ENCODE measurements at places on chromosomes 11 and 22.

- DNase-seq: no peak
These were observed 43.4 kb upstream of the SYN3 start for GRCh38 chr22:33101550-33101949.

DNA sequence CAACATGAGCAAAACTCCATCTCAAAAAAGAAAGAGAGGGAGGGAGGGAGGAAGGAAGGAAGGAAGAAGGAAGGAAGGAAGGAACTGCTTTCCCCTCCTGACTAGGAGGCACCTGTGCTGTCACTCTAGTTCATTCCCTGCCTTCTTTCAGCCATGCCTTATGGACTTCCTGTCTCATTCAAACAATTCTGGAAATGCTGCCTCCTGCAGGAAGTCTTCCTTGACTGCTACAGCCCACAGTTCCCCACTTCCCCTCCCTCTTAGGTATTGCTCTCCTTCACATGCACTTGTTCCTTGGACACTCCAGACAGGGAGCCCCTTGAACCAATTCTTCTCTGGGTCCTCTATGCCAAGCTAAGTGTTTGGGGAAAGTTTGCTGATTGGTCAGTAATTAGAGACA is 31.6 kb upstream of the WNT11 start:
- DNase-seq: no peak

GRCh38 chr11:130180491-130180890 is 20.9 kb downstream of the ST14 start:
- DNase-seq: no peak

- no peak for DNase-seq
These were observed 100.3 kb upstream of the TEAD1 start for GRCh38 chr11:12573707-12574485.

GRCh38 chr11:74002832-74003231 is 6.1 kb downstream of the UCP3 start:
- peak; percentile 28 for DNase-seq

DNA sequence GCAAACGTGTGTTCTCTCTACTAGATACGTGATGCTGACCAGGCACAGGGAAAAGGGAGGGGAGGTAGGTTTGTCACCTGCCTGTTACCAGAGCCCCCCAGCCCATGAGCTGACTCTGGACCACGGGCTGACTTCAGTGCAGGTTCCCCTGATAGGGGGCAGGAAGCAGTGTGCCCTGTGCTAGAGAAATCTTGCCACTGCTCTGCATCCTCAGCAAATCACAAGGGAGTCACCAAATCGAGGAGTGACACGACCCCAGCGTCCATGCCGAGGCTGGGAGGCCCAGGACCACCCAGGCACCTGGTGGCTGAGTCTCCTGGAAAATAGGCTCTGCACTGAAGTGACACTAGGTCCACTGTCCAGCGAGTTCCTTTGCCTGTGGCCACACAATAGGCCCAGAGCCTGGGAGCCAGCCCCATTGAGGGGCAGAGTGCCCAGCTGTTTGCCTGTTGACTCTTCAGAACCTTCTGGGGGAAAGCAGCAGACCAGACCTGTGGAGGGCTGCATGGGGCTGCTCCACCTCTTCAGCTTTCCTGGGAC is 99.3 kb downstream of the CTTN start:
- DNase-seq: no peak

GRCh38 chr22:38631724-38632123 is 24.5 kb downstream of the FAM227A start:
- no peak for DNase-seq

DNA sequence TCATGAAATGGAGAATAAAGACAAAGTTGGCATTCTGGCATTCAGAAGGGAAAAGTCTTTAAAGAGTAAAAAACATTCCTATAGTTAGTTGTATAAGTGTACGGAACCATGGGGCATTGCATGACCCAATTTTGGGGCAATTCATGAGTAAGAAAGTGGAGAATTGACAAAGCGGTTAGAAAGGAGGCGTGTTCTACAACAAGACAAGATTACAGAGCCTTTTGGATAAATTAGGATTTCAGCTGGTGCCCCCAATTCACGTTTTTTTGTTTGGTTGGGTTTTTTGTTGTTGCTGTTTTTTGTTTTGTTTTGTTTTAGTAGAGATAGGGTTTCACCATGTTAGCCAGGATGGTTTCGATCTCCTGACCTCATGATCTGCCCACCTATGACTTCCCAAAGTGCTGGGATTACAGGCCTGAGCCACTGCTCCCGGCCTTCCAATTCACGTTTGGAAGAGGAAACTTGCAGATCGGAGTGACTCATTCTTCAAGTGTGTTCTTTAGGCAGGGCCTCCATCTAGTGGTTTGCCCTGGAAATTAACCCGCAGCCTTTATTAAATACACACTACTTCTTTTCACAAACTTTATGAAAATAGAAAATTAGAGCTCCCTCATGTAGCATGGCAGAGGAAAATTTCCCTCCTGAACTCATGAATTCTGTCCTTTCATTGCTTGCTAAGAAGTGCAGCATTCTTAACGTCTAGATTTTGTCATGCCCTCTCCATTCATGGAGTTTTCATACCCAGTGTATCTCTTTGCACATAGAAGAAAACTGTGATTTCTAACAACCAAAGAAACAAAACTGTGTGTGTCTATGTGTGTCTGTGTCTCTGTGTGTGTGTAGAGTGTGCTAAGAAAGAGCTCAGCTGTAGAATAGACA is 118.1 kb downstream of the BBOX1 start:
- no peak for DNase-seq

DNA sequence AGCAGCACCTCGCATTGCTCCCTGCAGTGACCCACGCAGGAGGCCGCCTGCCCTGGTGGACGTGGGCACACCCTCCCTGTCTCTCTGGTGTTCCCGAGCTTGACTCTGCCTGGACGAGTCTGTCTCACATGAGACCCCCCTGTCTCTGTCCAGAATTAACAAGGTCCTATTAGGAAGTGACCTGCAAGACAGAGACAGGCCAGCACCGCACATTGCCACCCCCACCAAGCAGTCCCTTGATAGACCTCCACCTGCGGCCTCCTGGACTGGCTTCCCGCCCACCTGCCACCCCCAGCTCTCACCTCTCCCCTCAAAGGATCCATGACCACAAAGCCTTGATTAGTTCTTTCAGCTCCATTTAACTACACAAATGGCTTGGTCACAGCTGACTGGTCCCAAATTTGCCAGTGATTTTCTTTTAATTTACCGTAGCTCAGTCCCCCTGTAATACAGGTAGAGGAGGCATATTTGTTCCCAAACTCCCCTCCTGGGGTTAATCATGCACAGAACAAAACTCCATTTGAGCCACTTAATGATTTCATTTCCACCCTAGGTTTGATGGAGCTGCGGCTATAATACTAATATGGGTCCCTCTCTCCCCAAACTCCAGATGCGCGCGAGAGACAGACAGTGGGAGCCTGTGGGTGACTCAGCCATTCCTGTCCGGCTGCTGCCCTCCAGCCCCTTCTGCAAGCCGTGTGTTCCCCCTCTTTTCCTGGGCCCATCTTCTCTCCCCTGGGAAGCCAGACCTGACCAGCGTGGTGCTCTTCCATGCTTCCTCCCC is 11.2 kb downstream of the SPATA19 start:
- no peak for DNase-seq

DNA sequence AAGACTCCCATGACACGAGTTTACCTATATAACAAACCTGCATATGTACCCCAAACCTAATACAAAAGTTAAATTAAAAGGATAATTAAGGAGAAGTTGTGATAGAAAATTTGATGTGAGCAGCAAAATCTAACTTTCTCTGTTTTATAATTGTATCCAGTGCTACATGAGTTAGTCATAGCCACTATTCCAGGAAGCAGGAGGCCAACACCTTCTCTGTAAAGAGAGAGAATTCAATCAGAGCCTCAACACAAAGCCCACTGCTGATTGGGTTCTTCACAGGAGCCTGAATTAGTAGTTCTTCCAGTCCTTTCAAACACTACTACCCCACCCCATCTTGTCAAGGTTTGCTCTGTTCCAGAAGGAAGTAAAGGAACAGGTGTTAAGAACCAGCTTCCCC is 84.2 kb downstream of the BLID start:
- DNase-seq: no peak

- DNase-seq: no peak
These were observed 7.3 kb downstream of the SART1 start for GRCh38 chr11:65968600-65969482.
